ENCODE measurements at places on chromosomes 5 and 9.

- DNase-seq, result no peak
These were observed 5.0 kb downstream of the RELL2 start for GRCh38 chr5:141641634-141642267.

DNA sequence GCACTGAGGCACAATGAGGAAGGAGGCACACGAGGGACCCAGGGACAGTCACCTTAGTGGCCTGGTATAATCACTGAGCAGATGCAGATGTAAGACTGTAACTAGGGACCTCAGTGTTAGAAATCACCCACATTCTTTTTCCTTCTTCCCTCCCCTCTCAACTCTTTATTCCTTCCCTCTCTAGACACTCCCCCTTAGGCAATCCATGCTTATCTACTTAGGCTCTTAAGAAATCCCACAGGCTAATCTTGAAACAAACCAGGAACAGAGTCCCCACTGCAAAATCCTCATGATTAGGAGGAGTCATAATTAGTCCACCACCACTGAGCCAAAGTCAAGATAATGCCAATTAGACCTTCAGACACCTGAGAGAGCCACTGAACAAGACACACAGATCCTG is 84.7 kb downstream of the ELAVL2 start:
- DNase-seq, result no peak

DNA sequence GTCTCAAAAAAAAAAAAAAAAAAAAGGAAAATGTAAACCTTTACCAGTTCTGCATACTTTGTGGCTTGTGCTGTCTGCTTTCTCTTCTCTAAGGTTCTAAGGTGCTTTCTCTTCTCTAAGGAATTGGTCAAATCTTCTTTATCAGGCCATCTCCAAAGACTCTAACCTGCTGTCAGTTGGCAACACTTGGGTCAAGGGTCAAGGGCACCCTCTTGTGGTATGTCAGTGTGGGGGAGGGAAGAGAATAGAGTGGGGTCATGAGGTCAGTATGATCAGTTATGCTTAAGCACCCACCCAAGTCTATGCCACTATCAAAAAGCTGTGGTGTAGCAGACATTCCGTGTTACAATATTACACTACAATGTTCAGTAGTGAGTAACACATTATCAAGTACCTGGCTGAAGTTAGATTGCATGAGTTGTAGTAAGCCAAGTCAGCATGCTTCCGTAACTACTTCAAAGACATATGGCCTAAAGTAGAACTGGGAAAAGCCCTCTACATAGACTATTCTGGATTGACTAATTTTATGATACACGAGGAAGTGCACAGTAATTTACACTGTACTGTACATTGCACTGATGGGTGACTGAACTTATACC is 25.0 kb upstream of the CCL28 start:
- no peak for DNase-seq

- no peak for DNase-seq
These were observed 227.9 kb upstream of the TARS1 start for GRCh38 chr5:33212900-33213299.

GRCh38 chr5:96893342-96893741 is 17.0 kb downstream of the ERAP2 start:
- no peak for DNase-seq

GRCh38 chr5:180112181-180112861 is 40.8 kb upstream of the RNF130 start:
- DNase-seq, result no peak

- DNase-seq, result no peak
These were observed 69.3 kb downstream of the SNX30 start for GRCh38 chr9:112819635-112820496.

- DNase-seq, result no peak
These were observed 179.0 kb downstream of the MAN2A1 start for GRCh38 chr5:109868737-109869136.

All from stimulated activated CD8-positive, alpha-beta memory T cell treated with anti-CD3 and anti-CD28 coated beads, Interleukin-4, amount 100 ng/mL, for 4 hours (primary cell).